NCI-H524 treated with DMSO at 0.1 percent for 48 hours (cell line): ENCODE measurements at places on chromosomes 1 and 21.

DNA sequence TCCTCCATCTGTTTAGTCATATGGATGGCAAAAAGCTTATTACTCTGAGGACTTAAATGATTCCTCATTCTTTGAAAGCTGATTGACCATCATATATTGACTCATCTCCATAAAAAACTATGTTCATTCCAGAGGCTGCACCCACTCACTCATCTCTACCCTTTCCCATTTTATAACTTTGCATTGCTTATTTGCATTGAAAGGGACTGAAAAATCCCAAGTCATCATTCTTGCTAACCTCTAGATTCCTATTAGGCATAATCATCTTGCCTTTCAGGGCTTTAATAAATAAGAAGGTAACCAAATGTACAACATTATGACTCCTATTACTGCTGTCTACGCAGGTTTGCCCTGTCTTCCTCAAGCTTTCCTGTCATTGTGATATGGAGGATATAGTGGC lies 1180.3 kb upstream of the B3GALT2 start:
- DNase-seq, result no peak

DNA sequence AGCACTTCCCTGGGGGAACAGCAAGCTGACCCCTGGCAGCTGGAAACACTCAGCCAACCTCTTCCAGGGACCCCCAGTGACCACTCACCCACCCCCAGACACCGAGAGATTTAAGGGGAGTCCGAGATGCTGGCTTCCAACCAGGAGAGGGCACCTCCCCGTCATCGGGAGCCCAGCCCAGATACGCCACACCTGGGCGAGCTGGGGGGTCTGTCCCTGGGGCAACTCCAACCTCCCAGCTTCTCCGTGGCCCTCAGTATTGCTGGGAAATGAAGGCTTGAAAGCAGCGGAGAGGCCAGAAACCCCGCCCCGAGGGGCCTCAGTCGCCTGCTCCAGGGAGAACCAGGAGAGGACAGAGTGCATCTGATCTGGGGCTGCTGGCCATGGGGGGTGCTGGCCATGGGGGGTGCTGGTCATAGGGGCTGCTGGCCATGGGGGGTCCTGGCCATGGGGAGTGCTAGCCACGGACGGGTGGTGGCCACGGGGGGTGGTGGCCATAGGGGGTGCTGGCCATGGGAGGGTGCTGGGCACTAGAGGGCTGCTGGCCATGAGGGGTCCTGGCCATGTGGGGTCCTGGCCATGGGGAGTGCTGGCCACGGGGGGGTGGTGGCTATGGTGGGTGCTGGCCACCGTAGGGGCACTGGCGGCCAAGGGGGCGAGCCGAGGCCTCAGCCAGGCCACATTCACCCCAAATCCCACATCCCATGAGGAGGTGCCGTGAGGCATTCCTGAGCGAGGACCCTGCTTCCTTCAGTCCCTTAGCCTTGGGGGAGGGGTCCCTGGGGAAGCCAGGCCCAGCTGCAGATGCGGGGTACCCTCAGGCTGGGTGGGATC lies 61.5 kb upstream of the TTC34 start:
- no peak for DNase-seq

DNA sequence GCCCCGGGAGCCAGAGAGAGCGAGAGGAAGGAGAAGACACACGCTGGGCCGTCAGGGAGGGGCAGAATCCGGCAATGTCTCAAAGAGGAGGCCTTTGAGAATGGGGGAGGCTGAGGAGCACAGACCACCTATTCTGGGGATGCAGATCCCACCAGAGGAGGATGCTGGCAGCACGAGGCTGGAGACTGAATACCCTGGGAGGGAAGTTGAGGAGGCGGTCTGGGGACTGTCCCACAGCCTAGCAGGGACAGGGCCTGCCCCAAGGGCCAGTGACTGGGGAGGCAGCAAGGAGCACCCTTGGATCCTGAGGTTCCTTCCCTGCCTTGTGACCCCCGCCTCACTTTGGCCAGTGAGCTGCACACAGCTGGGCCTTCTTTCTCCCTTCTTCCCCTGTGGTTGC lies 49.2 kb downstream of the SLC37A1 start:
- DNase-seq, result no peak

- DNase-seq, result no peak
Observed at GRCh38 chr1:212455401-212455800, 22.7 kb downstream of the NENF start.

GRCh38 chr1:236257216-236257615 lies 24.5 kb downstream of the ERO1B start:
- no peak for DNase-seq

- DNase-seq, result no peak
Observed at GRCh38 chr1:34013958-34014737, 150.3 kb downstream of the HMGB4 start.

- DNase-seq, result no peak
Observed at GRCh38 chr1:50308878-50309277, 114.4 kb downstream of the DMRTA2 start.

DNA sequence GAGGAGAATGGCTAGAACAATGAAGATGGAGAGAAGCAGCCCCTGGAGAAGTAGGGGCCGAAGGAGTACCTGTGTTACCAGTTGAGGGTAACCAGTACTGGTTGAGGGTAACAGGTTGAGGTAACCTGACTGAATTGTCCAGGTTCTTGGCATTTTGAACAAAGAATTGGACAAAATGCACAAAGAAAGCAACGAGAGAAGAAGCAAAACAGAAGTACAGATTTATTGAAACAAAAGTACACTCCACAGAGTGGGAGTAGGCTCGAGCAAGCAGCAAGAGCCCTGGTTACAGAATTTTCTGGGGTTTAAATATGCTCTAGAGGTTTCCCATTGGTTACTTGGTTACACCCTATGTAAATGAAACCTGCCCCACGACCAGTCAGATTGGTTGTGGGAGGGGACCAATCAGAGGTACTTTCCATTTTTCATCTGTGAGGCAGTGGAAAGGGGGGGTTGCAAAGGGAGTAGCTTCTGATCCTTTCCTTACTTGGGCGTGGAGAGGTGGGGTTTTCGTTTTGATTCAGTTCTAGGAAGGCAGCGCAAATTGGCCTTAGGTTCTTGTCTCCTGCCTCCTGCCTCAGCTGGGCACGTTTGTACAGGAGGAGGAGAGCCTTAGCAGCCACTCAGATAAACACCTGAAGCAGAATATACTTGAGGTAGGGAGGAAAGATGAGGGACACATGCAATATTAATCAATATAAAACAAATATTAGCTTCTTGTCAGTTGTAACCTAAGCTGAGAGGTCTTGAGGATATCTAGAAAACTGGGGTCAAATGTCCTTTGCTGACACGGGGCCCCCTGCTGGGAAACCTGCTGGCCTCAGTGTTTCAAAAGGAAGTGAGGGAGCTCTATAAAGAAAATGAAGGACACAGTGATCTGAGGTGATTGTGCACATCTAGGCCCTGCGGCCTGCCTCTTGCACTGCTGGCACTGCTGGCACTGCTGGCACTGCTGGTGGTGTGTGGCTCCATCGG lies 14.3 kb upstream of the LSM10 start:
- no peak for DNase-seq

- no peak for DNase-seq
Observed at GRCh38 chr1:47403321-47403910, 12.7 kb upstream of the FOXE3 start.

- no peak for DNase-seq
Observed at GRCh38 chr1:239067058-239067457, 319.3 kb upstream of the CHRM3 start.

- no peak for DNase-seq
Observed at GRCh38 chr1:117967881-117968280, 38.3 kb downstream of the WDR3 start.
